SK-N-SH treated with all-trans-retinoic acid at 6 μM for 48 hours (cell line): ENCODE measurements at places on chromosomes 13 and 19.

DNA sequence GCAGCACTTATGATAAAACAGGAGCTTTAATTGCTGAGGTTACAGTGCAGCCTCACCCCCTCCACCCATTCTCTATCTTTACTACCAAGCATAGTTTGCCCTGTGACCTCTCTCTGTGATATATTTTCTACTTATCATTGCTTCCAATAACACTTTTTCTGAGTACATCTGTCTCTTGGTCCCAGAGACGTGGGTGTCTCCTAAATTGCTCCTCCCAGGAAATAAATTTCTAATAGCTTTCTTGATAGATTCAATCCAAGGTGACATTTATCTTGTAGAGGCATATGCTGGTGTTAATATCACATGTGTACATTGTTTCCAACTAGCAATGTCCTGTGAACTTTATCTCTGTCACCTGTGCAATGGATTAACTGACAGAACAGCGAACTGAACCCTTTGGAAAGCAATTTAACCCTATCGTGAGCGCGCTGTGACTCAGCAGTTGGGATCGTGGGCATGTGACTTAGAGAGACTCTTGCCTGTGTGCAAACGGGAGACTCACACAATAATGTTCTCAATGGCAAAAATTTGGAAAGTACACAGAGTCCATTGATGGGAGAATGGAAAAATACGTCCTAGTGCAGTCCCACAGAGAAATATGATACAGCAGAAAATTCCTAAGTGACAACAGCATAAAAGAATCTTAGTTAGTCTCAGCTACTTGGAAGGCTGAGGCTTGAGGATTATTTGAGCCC, 7.0 kb upstream of the MAP2K2 start:
- ATAC-seq = peak; percentile 81

DNA sequence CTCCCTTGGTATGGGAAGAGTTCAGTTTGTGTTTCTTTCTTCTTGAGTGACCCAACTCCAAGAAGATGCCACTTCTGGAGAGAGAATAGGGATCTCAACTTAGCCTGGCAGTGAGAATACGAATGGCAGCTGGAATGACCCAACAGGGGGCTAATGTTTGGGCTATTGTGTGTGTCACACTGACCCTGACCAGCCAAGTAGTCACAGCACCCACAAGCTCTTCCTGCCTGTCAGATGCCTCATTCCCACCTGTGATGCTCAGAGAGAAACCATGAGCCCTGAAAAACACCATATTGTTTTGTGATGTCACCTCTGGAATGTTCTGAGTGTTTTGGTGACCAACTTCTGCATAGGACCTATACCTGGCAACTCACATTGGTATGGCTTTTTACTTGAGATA, at the start of gene CBY2:
CBY2 (plus strand) TSS at position 233 of the 400 bp plus-strand sequence; CDS start at position 304, 71 bp downstream.
- ATAC-seq = no peak

DNA sequence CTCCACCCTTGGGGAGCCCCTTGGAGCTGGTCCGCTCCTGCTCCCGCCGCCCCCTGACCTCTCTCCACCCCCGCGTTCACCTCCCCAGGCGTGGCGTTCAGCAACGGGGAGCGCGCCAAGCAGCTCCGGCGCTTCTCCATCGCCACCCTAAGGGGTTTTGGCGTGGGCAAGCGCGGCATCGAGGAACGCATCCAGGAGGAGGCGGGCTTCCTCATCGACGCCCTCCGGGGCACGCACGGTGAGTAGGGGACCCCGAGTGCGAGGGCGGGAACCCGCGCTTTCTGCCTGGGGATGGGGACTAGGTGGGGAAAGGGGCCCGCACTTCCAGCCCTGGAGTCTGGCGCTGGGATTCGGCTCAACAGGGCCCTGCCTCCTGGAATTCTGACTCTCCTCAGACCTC, 1.7 kb downstream of the CYP2A13 start:
- no peak for ATAC-seq

GRCh38 chr19:33280351-33280921, 21.9 kb downstream of the CEBPA start:
- no peak for ATAC-seq

DNA sequence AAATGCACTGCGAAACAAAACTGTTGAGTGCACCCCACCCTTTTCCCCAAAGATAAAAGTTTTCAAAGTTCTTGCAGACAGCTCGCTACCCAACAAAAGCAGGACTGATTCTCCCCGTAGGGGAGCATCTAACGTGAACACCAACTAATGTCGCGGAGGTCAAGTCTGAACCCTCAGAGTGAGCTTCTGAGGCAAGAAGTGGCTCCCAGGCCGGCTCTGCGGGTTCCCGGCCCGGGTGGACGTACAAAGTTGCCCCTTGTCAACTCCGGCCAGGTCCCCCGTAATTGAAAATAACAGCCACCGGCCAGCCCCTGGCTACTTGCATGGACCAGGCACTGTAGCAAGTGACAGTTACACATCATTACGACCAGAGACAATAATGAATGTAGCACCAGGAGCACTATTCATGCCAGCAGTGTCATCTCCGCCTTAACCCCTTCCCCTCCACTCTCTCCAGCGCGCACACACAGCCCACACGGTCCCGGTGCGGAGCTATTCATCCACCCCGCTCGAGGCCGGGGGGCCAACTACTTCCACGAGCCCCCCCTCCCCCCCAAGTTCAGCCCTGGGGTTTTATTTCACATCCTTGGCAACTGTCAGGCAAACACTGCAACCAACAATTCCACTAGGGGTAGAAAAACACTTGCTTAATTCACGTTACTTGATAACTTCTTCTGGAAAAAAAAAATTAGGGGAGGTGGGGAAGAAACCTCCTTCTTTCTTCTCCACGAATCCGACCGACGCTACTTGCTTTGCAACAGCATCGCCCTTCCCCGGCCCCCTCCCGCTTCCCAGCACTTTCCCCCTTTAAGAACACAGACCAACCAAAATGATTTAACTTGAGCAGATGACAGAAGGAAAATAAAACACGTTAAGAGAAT, 1.2 kb downstream of the KLF12 start:
- peak; percentile 5; the same call in 2 of the 3 replicates for ATAC-seq

GRCh38 chr19:44949550-44949949, 3.7 kb downstream of the APOC2 start:
- no peak for ATAC-seq

DNA sequence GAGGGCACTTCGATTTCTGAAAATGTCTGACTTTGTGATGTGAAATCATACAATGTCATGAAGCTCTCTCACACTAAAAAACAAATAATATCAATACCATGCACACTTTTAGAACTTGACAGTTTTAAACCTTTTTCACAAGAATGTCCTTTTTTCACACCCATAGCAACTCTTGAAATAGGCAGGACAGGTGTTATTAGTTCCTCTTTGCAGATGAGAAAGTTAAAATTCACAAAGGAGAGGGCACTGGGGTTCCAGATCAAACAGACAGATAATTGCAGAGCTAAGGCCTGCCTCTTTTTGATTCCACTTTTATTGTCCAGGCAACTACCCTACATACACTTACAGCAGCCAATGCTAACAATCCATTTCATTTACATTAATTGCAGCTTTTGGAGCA, 142.8 kb downstream of the KLF12 start:
- ATAC-seq = no peak

GRCh38 chr19:5055457-5055776, 86.5 kb downstream of the KDM4B start:
- ATAC-seq = no peak

DNA sequence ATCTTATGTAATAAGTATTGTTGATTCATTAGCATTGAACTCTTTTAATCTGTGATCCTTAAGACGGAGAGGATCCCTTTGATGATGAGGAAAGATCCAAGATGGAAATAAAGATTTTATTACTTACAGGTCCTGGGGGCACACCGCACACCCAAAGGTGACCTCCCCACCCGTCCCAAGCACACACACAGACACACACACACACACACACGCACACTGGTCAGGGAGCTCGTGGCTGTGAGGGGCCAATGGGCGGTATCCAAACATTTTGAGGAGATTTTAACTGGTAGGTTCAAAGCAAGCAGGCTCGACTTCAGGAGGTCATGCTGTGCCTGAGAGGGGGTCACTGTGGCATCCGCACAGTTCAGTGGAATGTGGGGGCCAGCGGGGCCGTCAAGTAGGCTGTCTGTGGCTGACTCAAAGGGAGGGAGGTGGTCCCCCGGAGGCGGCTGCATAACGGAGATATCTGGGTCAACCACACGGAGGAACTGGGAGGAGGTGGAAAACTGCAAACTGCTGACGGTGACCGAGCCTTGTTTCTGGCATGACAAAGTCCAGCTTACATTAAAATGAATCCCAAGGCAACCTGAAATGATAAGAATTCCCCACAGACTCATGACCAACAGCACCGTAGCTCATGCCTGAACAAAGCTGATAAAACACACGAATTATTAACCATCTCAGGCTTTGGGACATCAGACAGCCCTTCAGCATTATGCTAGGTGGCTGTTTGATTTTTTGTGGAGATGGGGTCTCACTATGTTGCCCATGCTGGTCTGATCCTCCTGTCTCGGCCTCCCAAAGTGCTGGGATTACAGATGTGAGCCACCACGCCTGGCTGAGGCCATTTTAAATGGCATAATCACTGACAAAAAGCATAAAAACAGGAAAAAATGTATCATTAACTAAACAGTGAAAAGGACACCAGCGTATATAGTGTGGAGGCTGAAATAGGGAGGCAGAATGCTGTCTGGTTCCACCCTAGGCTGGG, 20.9 kb upstream of the SIGLEC11 start:
- no peak for ATAC-seq

- ATAC-seq = no peak
Measured at GRCh38 chr19:23393121-23393520, 2.1 kb downstream of the ZNF91 start.

GRCh38 chr13:112703449-112704284, 13.8 kb downstream of the ATP11A start:
- ATAC-seq = no peak

DNA sequence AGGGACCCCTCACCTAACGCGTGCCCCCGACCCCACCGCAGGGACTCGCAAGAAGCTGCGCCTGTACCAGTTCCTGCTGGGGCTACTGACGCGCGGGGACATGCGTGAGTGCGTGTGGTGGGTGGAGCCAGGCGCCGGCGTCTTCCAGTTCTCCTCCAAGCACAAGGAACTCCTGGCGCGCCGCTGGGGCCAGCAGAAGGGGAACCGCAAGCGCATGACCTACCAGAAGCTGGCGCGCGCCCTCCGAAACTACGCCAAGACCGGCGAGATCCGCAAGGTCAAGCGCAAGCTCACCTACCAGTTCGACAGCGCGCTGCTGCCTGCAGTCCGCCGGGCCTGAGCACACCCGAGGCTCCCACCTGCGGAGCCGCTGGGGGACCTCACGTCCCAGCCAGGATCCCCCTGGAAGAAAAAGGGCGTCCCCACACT, 4.7 kb upstream of the MYBPC2 start:
- no peak for ATAC-seq

GRCh38 chr19:47093254-47093653, 20.3 kb downstream of the ZC3H4 start:
- ATAC-seq = no peak
